ENCODE measurements at places on chromosomes 2 and 18.

DNA sequence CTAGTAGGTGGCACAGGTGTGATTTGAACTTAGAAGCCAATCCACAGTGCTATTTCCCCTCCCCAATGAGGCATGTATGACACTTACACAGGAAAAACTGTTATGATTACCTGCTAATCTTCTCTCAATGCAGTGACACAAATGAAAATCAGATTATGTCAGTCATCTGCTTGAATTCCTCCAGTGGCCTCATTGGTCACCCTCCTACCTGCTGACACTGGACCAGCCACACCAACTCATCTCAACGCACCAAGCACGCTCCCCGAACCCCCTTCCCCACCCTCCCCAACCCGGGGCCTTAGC is 82.2 kb upstream of the SEC11C start:
- no peak for DNase-seq

DNA sequence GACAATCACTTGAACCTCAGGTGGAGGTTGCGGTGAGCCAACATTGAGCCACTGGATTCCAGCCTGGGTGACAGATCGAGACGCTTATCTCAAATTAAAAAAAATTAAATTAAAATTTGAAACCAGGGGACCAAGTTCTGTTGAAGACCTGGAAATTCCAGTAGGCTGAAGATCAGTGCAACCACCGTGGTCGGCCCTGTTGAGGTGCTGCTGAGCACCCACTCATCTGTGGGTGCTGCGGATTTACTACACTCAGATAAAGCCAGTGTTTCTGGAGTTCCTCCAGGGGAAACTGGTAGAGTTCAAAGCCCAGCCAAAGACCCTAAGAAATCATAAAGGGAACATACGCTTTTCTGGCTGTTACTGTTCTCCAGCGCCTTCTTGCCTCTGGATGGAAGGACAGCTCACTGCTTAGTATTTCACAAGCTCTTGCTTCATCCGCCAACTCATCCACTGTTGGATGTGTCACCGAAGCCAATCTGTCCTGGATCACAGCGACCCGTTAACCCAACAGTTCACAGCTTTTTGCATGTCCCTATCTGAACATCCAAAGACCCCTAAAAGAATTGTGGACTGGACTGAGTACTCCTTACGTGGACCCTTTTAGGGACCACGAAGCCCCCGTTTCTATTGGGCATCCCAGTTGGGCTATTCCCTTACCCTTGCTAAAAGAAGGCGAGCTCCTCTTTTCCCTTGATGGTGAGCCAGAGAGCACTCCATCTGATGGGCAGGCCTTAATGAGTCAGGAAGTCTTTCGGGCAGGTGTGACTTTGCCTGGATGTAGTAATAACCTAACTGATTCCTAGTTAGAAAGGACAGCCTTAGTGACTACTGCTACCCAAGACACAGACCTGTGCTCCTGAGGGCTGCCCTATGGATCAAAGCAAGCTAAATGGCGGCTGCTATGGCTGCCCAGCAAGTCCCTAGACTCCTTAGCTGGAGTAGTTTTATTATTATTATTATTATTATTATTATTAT is 6.0 kb upstream of the ALPP start:
- no peak for DNase-seq

DNA sequence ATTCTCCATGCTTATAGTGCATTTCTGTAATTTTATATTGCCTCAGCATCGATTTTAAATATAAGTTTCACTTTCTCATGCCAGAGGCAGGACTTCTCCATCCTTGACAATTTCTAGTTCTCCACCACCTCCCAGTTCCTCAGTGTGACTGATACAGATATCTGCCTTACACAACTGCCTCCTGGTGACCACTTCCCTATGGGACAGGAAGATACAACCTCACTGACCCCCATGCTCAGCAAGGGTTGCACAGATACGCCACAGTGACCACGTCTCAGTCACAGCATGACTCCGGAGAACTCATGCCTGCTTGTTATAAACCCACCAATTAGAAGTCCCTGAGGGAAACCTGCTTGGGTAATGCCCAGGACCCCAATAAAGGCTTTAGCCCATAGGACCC is 284.0 kb upstream of the MC4R start:
- no peak for DNase-seq

DNA sequence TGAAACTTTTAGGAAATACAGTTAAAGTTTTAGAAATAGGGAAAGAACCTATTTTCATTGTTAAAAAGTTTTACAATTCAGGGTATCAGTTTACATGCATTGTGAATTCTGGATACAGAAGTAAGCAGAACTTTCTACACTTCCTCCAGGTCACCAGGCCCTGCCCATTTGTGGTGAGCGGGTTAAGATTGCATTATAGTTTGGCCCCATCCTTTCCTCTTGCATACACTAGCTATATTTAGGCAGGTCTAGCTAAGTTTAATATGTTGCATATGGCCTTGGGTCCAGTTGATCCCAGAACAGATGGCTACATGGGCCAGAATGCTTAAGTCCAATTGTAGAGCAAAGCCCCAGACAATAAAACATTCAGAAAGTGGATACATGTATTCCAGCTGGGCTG is 4.8 kb downstream of the VWA3B start:
- DNase-seq = no peak

DNA sequence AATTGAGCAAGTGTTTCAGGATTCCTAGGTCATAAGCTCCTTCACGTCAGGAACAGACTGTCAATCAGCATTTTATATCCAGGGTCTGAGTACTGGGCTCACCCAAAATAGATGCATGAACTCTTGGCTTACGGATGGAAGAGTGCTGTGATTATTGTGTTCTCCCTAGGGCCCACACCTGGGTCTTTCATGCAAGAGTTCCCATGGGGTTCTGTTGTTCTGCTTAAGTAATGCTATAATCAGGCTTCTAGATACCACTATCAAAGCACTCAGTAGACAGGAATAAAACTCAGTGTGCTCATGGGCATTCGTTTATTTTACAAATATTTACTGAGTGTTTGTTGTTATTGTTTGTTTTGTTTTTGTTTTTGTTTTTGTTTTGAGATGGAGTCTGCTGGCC is 46.4 kb upstream of the PMAIP1 start:
- no peak for DNase-seq

DNA sequence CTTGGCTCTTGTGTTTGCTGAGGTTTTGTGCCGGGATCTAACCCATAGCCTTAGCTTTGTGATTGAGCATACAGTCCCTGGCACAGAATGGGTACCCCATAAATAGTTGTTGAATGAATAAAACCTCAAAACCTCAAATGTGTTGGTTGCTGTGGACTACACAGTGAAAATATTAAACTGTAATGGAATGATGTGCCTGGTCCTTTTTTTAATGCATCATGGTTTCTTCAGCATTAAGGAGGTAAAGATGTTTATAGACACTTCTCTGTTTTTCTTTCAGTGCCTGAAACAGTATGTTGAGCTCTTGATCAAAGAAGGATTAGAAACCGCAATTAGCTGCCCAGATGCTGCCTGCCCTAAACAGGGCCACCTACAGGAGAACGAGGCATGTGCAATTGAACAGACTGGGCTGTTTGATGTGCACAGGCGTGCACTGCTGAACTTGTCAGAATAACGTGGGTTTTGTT is 97.0 kb downstream of the RNF144A start:
- no peak for DNase-seq

DNA sequence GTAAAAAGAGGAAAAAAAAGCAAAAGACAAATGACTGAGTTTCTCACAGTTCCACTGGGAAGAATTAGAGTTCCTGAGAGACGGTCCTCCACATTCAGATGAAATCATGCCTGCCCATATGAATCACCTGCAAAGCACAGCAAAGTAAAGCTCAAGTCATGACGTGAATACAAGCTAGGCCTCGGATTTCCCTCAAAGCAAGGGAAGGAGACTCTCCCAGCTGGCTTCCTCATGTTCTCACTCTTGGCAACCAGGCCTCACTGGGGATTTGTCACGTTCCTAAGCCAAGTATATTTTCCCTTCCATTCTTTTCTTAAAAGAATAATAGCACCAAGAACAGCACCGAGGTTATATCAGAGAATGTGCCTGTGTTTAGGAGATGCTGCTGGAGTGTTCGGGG is 47.0 kb downstream of the CYP27C1 start:
- no peak for DNase-seq

- DNase-seq = no peak
These were observed 17.3 kb upstream of the IMPA2 start for GRCh38 chr18:11963991-11964484.

GRCh38 chr2:151410485-151410834 is 758 bp downstream of the RIF1 start:
- DNase-seq = peak; percentile 47

- DNase-seq = no peak
These were observed 408.2 kb upstream of the MYT1L start for GRCh38 chr2:2739231-2739795.

DNA sequence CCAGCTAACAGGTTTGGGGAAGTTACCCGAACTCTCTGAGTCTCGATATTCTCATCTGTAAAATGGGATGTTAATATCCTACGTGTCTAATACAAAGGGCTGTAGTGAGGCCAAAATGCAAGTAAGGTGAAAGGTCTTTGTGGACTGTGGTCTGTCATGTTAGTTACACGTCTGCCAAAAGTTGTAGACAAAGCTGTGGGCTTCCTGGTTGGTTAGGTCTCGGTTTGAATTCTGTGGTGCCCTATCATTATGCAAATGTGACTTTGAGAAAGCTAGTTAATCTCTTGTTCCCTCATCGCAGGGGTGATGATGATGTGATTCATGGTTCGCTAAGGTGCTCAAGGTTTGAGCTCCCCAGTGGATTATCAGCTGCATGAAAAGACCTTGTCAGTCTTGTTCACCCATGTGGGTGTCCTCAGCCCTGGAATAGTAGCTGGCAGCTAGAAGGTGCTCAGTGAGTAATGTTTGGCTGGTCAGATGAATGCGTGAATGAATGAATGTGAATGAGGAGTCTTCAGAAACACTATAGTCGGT is 23.1 kb downstream of the TRIB2 start:
- no peak for DNase-seq

- DNase-seq = no peak
These were observed 417.7 kb upstream of the SLC14A2 start for GRCh38 chr18:45197526-45197970.

DNA sequence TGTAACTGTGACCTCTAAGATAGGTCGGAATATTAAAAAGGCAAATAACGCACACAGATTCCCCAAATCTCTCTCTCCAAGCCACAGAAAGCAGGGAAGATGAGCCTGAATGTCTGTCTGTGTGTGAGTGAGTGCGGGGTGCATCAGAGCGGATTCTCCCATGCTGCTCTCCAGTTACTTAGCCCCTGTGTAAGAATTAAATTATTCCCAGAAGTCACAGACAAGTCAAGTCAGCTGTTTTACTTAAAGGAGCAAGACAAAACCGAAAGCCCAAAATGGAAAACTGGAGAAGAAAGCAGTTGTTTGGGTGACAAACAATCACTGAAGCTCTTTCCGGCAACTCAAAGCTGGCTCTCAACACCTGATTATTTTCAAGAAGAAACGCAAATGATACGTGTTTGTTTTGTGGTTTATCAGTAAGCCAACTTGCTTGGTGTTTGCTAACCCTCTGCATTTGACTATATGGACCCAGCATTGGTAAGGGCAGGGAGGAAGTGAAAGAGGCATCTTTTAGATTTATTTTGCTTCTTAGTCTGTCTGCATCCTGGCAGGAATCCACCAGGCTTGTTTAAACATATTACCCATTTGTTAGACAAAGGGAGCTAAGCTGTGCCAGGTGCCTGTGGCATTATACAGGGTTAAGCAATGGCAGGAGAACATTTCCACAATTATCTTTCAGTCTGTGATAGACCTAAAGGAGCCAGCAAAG is 121.5 kb upstream of the CREB1 start:
- no peak for DNase-seq

- DNase-seq = peak; percentile 19
These were observed 98.2 kb upstream of the B3GNT7 start for GRCh38 chr2:231297108-231297908.

- DNase-seq = no peak
These were observed 111.3 kb downstream of the HDAC4 start for GRCh38 chr2:239289545-239289944.

DNA sequence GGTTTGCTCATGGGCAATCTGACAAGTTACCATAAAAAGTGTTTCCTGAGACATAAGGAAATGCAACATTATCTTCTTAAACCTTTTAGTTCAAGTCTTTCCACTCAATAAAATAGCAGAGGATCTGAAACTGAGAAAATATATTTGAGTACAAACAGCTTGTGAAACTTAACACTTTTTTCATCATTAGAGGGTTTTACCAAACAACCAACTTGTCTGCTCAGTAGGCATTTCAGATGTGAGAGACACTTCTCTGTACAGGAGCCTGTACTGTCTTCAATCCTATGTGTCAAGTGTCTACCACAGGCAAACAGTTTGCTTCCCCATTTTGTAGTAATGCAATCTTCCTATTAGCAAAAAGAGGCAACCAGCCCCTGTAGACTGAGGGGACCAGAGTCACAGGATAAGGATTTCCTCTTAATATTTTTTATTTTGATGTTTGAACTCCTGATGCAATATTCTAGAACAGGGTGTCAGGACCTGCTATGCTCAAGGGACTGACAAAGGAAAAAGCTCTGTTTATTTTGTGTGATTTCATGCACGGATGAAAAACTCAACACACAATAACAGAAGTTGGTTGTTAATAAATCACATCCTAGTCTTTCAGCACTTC is 159.1 kb upstream of the LHCGR start:
- DNase-seq = no peak

DNA sequence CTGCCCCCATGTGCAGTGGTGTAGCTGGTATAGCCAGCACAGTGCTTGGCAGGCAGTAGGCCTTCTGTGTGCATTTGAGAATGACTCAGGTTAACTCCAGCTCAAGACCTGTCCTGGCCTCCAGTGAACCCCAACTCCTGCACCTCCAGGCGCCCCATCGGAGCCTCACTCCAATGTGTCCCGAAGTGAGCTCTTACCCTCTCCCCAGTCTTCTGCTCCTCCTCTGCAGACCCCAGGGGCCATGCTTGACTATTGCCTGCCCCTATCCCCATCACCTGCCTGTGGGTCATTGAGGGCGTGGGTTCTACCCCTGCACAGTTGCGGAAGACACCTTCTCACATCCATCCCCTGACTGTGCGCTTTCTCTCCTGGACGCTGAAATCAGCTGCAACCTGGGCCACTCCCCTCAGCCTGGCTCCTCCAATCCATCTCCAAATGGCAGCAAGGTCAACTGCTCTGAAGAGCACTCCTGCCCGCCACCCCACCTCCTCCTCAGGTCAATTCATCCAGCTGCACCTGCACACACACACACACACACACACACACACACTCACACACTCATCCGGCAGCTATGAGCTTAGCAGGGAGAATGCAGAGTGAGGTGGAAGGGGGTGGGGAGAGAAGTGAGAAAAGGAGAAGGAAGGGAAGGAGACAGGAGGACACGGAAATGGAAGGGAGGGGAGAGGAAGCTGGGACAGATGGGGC is 130.3 kb upstream of the GLI2 start:
- DNase-seq = no peak

DNA sequence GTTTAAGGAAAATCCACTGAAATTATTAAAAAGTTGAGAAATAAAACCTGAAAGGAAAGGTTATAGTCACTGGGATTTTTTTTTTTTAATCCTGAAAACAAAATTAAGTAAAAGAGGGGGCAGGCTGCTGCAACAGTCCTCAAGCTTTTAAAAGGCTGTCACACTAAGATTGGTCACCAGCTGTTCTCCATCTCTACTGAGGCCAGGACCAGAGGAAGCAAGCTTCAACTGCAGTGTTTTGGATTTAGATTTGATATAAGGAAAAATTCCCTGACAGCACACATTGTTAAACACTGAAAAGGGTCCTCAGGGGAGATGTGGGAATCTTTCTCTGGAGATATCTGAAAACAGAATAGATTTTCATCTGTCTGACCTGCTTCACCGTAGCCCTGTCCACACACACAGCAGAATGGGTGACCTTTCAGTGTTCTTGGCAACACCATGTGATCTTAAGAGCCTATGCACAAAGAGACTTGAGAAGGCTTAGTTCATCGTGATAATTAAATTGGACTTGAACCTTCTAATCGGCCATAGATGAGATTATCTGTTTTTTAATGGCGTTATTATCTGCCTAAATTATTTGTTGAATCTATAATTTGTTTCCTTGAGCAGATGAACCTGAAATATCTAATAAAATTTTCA is 132.0 kb upstream of the BOD1L2 start:
- no peak for DNase-seq
